ENCODE measurements at places on chromosomes 7 and 10. TPM values are rescaled to one million over a fixed set of nuclear protein-coding genes. Genes with fewer than 3 reads are reported as not detected.
A peak's percentile ranks its signal among the peaks of the same experiment; 100 is the strongest.

- DNase-seq = no peak
Observed at GRCh38 chr10:112122827-112123226, 60.7 kb downstream of the GPAM start.

DNA sequence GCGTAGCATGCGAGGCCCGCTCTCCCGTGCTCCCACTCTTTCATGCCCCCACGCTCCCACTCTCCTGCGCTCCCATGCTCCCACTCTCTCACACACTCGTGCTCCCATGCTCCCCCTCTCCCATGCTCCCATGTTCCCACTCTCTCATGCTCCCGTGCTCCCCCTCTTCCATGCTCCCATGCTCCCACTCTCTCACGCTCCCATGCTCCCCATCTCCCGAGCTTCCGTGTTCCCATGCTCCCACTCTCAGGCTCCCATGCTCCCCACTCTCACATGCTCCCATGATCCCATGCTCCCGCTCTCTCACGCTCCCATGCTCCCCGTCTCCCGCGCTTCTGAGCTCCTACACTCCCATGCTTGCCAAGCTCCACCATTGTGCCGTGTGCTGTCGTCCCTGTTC is 84.4 kb upstream of the ANLN start:
- no peak for DNase-seq

DNA sequence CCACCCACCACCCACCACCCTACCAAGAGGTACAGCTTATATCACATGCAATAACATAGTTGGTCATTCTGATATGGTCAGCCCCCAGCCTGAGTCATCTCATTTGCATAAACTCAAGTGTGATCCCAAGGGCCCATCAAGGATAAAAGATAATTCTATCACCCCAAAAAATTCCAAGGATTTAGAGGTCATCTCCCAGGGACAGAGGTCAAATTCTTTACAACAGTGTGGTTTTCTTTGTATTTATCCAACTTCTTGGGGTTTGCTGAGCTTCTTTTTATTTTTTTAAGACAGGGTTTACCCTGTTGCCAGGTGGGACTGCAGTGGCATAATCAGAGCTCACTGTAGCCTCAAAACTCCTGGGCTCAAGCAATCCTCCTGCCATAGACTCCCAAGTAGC is 9.4 kb upstream of the GTPBP10 start:
- no peak for DNase-seq

DNA sequence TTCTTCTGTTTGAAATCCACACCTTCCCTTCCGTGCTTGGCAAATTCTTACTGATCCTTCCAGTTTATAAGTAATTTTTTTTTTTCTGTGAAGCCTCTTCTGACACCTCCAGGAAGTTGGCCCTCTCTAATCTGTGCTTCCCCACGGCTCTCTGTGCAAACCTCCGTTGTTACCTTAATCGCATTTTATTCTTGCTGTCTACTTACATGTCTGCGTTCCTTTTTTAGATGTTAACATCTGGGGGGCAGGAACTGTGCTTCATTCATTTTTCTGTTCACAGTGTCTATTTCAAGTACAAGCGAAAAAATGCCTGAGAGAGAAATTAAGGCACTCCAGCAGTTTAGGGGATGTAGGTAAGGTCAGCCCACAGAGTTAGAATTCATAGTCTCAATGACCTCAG is 8.4 kb upstream of the CAMK1D start:
- DNase-seq = no peak

- DNase-seq = peak; percentile 87
Observed at GRCh38 chr10:105328503-105329133, 687.5 kb downstream of the SORCS3 start.

Gene TAS2R3
- 1.8 TPM for polyA plus RNA-seq

Gene HDAC9
- 7.4 TPM for polyA plus RNA-seq

Gene EN2
- polyA plus RNA-seq = 0.09 TPM

Gene PROSER2
- 4.9 TPM for polyA plus RNA-seq

Gene MACC1
- 8.6 TPM for polyA plus RNA-seq

Gene ADAMTS14
- 1.2 TPM for polyA plus RNA-seq
